ENCODE measurements at places on chromosomes 11 and 22.

- no peak for DNase-seq
These were observed 46.1 kb downstream of the PHF21A start for GRCh38 chr11:46075168-46075567.

DNA sequence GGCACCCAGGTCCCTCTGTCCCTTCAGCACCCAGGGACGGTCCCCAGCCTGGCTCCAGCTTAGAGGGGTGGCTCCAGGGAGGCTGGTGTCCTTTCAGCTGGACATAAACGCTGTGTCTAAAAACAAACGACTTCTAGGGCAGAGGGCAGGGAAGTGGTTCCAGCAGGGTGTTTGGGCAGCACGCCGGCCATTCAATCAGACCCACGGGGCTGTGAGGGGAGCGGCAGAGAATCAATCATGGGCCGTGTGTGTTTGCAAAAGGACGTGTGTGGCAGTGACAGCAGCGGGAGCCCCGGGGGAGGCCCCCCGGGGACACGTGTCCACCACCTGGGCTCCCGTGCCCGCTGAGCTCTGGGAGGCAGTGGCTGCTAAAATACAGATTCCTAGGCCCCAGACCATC is 127.7 kb downstream of the MN1 start:
- DNase-seq: no peak

GRCh38 chr11:19735157-19735908 is 22.7 kb downstream of the NAV2 start:
- no peak for DNase-seq

GRCh38 chr11:124656774-124657630 is 16.5 kb downstream of the SIAE start:
- DNase-seq: peak; percentile 46

GRCh38 chr22:24067587-24068376 is 56.7 kb downstream of the CABIN1 start:
- peak; percentile 92 for DNase-seq

DNA sequence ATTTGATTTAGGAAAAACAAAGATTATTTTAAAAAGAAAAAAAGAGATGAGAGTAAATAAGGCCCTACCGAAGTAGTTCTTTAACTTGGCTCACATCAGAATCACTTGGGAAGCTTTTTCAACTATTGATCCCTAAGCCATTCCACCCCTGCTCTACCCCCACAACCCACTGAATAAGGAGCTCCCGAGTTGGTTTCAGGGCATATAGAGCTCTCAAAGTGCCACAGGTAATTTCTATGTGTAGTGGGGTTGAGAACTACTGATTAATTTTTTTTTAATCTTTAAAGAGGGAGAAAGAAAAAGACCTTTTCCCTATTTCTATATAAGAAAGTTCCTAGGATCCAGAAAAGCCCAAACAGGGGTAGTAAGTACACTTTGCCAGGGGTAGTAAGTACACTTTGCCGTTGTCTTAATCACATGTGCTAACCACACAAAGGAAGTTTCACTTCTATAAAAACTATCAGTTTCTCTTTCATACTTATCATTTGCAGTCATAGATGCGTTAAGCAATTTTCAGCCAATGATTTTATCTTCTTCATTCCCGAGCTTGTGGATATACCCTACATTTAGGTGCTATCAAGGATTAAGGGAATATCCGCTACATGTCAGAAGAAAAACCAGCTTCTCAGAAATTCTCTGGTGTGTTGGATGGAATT is 108.4 kb upstream of the ZC3H12C start:
- DNase-seq: no peak

DNA sequence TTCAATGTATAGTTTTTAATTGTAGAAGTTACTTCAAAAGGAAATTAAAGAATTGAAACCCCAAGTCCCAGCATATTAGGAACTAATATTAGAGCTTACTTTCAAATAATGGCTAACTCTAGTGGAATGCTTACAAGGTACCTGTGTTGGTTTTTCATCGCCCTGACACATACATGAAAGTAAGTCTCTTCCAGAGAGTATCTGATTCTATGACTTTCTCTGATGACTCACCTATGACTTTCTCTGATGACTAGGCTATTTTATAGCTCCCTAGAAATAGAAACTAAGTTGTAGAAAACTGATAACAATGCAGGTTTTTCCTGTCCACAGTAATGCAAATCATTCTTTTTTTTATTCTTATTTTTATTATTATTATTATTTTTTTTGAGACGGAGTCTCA is 33.6 kb upstream of the MMP7 start:
- no peak for DNase-seq

- DNase-seq: peak; percentile 92
These were observed 68.6 kb upstream of the ATXN10 start for GRCh38 chr22:45602824-45603595.

DNA sequence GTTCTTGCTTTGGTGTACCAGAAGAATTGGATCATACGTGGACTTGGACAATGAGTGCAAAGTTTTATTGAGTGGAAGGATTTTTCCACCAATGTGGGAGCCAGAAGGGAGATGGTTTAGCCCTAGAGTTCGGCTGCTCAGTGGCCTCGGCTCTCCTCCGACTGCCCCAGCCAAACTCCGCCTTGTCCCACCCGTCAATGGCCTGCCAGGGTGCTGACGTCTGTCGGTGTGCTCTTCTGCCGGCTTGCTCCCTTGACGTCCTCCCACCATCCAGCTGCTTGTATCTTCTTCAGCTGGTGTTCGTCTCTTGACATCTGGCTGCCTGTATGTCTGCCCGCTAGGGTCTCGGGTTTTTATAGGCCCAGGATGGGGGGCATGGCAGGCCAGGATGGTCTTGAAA is 154.8 kb downstream of the APOL5 start:
- DNase-seq: no peak

GRCh38 chr11:95569207-95569606 is 220.4 kb downstream of the FAM76B start:
- no peak for DNase-seq

- DNase-seq: no peak
These were observed 17.9 kb upstream of the KCNQ1OT1 start for GRCh38 chr11:2717561-2718325.

GRCh38 chr22:49930596-49931412 is 12.4 kb downstream of the CRELD2 start:
- peak; percentile 82 for DNase-seq

GRCh38 chr11:43936076-43936475 is 6.4 kb upstream of the C11orf96 start:
- no peak for DNase-seq

GRCh38 chr11:43579171-43579918 is 101.2 kb upstream of the HSD17B12 start:
- no peak for DNase-seq

- no peak for DNase-seq
These were observed 50.2 kb downstream of the RPL27A start for GRCh38 chr11:8732748-8733241.

- no peak for DNase-seq
These were observed 19.1 kb upstream of the FAM181B start for GRCh38 chr11:82752801-82753200.

DNA sequence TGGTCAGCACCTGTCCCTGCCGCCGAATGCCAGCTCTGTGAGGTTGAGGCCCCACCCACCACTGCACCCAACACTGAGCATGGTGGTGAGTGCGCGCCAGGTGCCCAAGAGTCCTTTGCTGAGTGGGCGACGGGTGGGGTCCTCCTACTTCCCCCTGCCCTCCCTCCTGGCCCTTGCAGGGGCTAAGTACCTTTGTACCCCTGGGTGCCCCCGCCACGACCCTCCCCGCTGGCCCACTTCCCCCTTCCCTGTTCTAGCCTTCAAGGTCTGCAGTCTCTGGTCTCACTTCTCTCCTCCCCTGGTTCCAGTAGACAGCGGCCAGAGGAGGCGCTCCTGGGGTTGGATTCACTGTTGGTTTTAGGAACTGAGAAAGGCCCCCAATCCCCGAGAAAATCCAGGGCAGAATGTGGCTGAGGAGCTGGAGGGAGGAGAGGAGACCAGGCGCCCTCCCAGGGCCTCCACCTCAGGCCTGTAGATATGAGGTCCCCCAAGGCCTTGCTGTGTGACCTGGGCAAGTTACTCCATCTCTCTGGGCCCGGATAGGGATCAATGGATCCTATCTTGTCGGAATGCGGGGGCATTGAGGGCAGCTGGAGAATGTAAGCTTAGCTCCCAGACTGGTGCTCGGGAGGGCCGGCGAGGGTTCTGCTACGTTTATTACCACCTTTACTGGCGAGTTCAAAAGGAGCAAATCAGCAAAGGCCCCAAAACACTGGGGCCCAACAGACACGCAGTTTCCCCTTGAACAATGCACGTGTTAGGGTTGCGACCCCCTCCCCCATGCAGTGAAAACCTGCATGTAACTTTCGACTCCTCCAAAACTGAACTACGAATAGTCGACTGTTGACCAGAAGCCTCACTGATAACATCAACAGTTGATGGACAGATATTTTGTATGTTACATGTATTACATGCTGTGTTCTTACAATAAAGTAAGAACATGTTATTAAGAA is 31.9 kb upstream of the SMIM38 start:
- DNase-seq: no peak

DNA sequence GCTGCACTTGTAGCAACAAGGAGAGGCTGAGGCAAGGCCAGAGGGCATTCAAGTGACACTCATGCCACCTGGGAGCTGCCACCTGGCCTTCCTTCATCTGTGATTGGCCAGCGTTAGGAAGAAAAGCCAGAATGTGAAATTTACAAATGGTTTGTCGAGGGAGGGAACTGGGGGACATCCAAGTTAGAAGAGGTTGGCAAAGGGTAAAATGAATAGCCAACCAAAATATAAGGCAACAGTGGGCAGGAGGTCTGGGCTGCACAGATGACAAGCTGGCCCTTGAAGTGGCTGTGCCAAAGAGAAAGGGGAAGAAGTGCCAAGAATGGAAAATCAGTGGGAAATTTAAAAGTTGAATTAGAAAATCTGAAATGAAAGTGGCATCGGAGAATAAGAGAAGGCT is 221.4 kb downstream of the C11orf91 start:
- no peak for DNase-seq

DNA sequence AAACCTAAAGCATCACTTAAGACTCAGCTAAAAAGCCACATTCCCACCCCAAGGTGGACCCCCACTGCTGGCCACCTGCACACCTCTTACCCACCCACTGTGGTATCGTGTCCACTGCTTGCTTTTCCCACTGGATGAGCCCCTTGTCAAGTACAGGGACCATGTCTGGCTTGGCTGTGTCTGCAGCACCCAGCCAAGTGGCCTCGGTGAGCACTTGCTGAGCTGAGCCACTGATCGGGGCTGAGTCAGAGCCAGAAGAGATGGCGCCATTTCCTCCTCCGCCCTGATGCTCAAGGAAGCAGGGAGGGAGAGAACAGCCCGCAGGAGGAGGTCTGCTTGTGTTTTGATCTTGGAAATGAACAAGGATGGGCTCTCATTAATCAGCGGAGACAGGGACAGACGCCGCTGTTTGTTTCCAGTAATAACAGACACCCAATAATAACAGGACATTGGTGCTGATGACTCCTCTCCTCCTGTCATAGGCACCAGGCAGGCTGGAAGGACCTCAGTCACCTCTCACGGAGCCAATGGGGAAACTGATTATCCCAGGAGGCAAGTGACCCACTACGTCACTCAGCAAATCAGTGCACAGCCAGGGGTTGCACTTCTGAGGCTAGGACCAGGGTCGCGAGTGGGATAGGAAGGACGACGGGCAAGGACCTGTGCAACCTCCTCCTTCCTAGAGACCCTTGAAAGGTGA is 85.2 kb upstream of the RTL6 start:
- no peak for DNase-seq

GRCh38 chr11:32919338-32919737 is 26.7 kb downstream of the QSER1 start:
- DNase-seq: no peak

DNA sequence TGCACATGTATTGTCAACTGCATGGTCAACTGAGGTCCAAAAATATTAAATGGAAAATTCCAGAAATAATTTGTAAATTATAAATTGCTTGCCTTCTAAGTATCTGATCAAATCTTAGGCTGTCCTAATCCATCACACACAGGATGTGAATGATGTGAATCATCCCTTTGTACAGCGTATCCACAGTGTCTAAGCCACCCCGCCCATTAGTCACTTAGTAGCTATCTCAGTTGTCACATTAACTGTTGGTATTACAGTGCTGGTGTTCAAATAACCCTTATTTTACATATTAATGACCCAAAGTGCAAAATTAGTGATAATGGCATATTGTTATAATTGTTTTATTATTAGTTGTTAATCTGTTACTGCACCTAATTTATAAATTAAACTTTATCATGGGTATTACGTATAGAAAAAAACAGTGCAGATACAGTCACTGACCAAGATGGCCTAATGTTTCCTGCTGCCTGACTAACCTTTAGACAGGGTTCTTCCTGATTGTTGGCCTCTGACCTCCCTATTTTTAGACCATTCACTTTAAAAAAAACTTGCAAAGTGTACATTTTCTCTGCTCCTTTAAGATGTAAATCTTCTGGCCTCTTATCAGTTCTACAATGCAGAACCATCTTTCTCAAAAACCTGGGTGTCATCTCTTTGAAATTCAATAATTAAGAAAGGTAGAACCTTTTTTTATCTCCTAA is 2.9 kb upstream of the SVIP start:
- no peak for DNase-seq

DNA sequence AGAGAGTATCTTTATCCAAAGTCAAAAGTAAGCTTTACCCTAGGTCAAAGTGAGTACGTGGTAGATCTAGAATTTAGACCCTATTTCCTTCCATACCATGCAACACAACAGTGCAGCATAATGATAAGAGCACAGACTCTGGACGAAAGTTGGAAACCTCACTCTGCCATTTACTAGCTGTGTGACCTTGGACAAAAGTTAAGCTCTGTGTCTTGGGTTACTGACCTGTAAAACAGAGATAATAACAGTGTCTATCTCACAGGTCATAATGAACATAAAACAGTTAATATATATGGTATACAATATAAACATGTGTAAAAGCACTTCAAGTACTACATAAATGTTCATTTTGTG is 13.6 kb upstream of the CHRNA10 start:
- no peak for DNase-seq

GRCh38 chr22:27424319-27424718 is 377.2 kb downstream of the MN1 start:
- no peak for DNase-seq

DNA sequence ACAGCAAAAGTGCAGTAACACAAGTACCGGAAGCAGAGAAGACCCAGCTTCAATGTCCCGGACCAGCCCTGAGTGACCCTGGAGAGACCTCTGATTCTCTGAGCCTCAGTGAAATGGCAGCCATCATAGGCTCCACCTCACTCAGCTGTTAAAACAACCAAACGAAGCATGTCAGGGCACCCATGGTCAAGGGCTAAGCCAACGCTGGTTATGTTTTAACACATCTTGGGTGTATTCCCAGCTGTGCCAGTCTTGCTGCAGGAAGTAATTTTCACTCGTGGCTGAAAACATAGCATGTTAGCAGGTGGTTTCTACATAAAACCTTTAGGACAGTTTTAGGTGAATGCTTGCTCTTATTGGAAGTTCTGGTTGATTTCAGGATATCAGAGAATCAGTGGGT is 30.9 kb downstream of the LMO2 start:
- DNase-seq: no peak

- peak; percentile 92 for DNase-seq
These were observed 29.3 kb upstream of the NFAM1 start for GRCh38 chr22:42461511-42461910.
